ENCODE measurements at places on chromosomes 11 and 22. TPM values are rescaled to one million over a fixed set of nuclear protein-coding genes. Genes with fewer than 3 reads are reported as not detected.

GRCh38 chr22:32920032-32920628, 118.6 kb downstream of the TIMP3 start:
- peak; percentile 87 for DNase-seq

- no peak for DNase-seq
Measured at GRCh38 chr22:37269936-37270678, 12.2 kb upstream of the CYTH4 start.

DNA sequence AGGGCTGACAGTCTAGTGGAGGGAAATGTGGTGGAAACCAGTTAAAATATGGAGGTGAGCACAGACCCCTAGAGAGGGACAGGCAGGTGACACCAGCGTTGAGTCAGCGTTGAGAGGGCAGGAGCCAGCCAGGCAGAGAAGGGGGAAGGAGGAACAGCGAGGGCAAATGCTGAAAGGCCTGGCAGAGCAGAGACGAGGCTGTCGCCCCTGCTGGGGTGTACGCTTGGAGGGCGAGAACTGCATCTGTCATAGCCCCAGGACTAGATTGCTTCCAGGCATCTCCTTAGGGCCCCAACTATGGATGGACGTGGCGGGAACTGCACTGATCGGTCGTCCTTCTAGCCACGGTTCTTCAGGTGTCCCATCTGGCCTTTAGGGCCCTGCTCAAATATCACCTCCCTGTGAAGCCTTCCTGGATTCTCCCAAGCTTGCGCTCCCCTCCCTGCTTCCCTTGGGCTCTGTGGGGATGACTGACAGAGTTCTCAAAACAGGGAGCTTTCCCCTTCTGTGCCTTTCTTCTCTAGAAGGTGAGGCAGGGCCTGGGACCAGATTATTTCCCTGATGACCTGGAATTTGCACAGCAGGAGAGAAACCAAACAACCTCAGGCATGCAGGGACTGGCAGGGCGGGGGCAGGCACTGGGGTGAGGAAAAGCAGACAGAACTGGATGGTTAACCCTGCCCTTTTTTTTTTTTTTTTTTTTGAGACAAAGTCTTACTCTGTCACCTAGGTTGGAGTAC, 11.1 kb downstream of the SYNGR1 start:
- no peak for DNase-seq

DNA sequence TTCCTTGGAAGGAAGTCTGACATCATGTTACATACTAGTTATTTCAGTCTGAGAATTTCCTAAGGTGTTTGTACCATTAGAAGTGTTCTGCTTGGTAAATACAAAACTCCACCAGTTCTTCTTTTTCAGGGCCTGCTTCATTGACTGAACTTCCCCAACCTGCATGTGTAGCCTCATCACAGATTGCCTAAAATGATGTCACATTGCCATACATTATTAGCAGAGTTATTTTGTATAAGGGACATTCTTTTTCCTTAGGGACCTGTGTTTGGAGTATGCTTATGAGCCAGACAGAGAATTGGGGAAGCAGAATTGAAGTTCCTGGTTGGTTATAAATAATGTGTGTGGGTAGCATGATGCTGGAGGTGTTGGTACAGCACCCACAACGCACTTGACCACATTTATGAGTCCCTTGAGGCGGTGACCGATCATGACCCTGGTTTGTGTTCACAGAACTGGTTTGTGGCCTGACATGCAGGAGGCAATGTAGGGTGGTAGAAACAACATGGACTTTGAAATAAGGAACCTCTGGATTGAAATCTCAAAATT, 16.4 kb upstream of the MMP7 start:
- no peak for DNase-seq

GRCh38 chr11:115645631-115646317, 141.6 kb upstream of the CADM1 start:
- DNase-seq: no peak

DNA sequence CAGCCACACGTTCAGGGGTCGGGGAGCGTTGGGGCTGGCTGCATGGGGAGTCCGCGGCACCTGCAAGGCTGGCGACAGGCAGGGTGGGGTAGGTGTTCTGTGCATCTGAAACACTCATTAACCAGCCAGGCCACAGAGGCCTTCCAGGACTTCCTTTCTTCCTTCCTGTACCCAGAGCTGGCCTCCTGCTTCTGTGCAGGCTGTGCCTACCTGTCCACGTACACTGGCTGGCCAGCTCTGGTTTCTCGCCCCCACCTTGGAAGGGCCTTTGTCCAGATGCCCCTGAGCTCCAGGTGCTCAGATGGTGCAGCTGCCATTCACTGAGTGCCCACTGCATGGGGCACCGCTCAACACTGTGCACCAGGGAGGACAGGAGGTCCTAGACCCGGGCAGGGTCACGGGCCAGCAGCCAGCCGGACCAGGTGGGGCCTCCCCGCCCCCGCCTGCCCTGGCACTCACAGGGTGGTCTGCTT, 15.9 kb downstream of the TTLL12 start:
- no peak for DNase-seq

GRCh38 chr11:82631722-82632630, 101.7 kb downstream of the FAM181B start:
- DNase-seq: peak; percentile 8

Gene SCUBE2
- polyA plus RNA-seq: 52.9 TPM

DNA sequence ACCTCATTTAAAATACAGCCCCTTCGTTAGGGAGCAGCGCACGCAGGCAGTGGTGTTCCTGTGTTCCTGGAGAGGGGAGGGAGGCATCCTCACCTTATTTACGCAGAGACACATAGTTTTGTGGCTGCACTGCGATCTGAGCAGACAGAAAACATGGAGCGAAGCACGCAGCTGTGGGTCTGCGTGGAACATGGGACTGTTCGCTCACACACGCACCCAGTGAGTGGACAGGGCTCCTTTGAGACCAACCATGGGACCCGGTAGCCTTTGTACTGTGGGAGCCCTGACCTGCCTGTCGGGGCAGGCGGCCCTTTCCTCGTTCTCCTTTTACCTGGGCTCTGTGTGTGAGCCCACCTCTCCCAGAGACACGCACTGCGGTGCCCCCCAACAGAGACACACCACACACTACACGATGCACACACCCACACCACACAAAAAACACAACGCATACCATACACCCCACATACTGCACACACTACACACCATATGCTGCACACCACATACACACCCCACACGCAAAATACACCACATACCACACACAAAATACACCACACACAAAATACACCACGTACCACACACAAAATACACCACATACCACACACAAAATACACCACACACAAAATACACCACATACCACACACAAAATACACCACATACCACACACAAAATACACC, 1245.7 kb downstream of the BRD1 start:
- no peak for DNase-seq

Gene ACR
- 0.54 TPM for polyA plus RNA-seq

- DNase-seq: no peak
Measured at GRCh38 chr11:27002431-27002830, 8.5 kb downstream of the FIBIN start.

All from right lung (tissue), 10 donors.